ENCODE measurements at places on chromosomes 1 and 21. TPM values are rescaled to one million over a fixed set of nuclear protein-coding genes. Genes with fewer than 3 reads are reported as not detected.

- DNase-seq: no peak
- no peaks in the 10 kb centered on the region for H3K36me3 ChIP-seq
- no peak overlapping the region for H3K4me3 ChIP-seq
- no peaks in the 10 kb centered on the region for H3K4me1 ChIP-seq
- no peak overlapping the region for H3K27ac ChIP-seq
These were observed 646.3 kb downstream of the KIF26B start for GRCh38 chr1:245800901-245801605.

Gene MX2
- 12.8 TPM for total RNA-seq

- no peaks in the 10 kb centered on the region for H3K27me3 ChIP-seq
- H3K4me1 ChIP-seq: no peaks in the 10 kb centered on the region
- DNase-seq: no peak
- H3K36me3 ChIP-seq: no peaks in the 10 kb centered on the region
- no peak overlapping the region for H3K4me3 ChIP-seq
These were observed 183.2 kb upstream of the HMCN1 start for GRCh38 chr1:185551008-185551407.

Gene DCDC2B
- 10.0 TPM for total RNA-seq

Gene ANKRD35
- 3.7 TPM for total RNA-seq

- DNase-seq: peak; percentile 81
- no peak overlapping the region for H3K27ac ChIP-seq
- peaks cover 6% of the 10 kb centered on the region for H3K4me1 ChIP-seq
- no peaks in the 10 kb centered on the region for H3K27me3 ChIP-seq
- H3K36me3 ChIP-seq: no peaks in the 10 kb centered on the region
These were observed 193.8 kb downstream of the ST6GALNAC3 start for GRCh38 chr1:76268341-76268740.

Gene CCDC181
- total RNA-seq: 4.8 TPM

- H3K4me1 ChIP-seq: peaks cover 4% of the 10 kb centered on the region
- H3K27ac ChIP-seq: peak overlapping the region; percentile 71
- H3K4me3 ChIP-seq: no peak overlapping the region
- no peaks in the 10 kb centered on the region for H3K36me3 ChIP-seq
- no peaks in the 10 kb centered on the region for H3K27me3 ChIP-seq
These were observed 41.0 kb upstream of the RASAL2 start for GRCh38 chr1:178052650-178053461.

DNA sequence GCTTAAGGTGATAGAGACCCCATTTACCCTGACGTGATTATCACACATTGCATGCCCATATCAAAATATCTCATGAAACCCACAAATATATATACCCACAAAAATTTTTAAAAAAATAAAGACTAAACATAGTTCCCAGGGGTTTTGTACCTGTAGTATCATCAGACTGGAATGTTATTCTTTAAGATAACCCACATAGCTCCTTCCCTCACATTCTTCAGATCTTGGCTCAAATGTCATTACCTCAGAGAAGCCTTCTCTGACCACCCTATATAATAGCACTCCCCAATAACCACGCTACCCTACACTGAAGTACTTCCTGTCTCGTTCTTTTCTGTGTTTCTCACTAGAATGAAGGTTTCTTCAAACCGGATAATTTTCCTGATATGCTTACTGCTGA lies 138.3 kb upstream of the SNX7 start:
- no peaks in the 10 kb centered on the region for H3K36me3 ChIP-seq
- no peak overlapping the region for H3K27ac ChIP-seq
- H3K4me3 ChIP-seq: no peak overlapping the region
- H3K27me3 ChIP-seq: no peaks in the 10 kb centered on the region

DNA sequence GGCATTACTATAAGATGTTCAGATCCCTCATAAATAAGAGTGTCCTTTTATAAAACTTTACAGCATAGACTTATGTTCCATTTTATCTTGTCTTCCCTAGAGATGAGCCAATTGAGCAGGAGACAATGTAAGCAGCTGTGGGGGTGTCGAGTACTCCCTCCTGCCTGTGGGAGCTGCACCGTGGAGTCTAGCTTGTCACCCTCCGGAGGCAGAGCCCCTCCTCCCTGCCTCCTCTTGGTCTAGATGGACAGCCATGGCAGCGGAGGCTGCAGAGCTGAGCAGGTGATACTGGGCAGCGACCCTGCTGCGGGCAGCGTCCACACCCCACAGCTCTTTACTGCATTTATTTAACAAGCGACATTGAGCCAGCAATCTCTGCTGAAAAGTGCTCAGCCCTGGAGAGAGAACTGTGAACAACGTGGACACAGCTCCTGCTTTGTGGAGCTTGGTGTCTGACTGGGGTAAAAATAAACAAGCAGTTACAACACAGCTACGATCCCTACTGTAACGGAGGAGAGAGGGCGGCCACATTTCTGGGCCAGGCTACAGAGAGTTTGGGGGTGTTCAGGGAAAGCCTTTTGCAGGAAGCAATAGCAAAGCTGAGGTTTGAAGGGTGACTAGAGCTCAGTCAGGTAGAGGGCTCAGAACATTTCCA lies 12.8 kb upstream of the KIF21B start:
- H3K4me3 ChIP-seq: no peak overlapping the region
- peaks cover 7% of the 10 kb centered on the region for H3K4me1 ChIP-seq
- peaks cover 2% of the 10 kb centered on the region for H3K27me3 ChIP-seq
- DNase-seq: peak; percentile 42
